ENCODE measurements at places on chromosomes 12 and 14. TPM values are rescaled to one million over a fixed set of nuclear protein-coding genes. Genes with fewer than 3 reads are reported as not detected.

The FGF23 gene
- total RNA-seq = not detected

The LIN7A gene
- under 0.01 TPM for total RNA-seq

The MIPOL1 gene
- 11.9 TPM for total RNA-seq

The GALC gene
- 11.7 TPM for total RNA-seq

The KCNK13 gene
- total RNA-seq = not detected

The SPPL3 gene
- total RNA-seq = 8.7 TPM

The RHOJ gene
- total RNA-seq = 3.7 TPM

The OR6C3 gene
- not detected for total RNA-seq

The ESPL1 gene
- total RNA-seq = 33.5 TPM

The AKAP3 gene
- total RNA-seq = 0.53 TPM

The TWF1 gene
- 136 TPM for total RNA-seq

The PAWR gene
- 173 TPM for total RNA-seq

The ACOT6 gene
- not detected for total RNA-seq

The ASPG gene
- not detected for total RNA-seq

The ANKLE2 gene
- total RNA-seq = 48.1 TPM
